ENCODE measurements at places on chromosomes 11 and 22. TPM values are rescaled to one million over a fixed set of nuclear protein-coding genes. Genes with fewer than 3 reads are reported as not detected.

OR52A1 gene
- not detected for total RNA-seq

MAP6 gene
- total RNA-seq = 0.53 TPM

BBOX1 gene
- not detected for total RNA-seq

PRG3 gene
- not detected for total RNA-seq

UPK2 gene
- not detected for total RNA-seq

DNA sequence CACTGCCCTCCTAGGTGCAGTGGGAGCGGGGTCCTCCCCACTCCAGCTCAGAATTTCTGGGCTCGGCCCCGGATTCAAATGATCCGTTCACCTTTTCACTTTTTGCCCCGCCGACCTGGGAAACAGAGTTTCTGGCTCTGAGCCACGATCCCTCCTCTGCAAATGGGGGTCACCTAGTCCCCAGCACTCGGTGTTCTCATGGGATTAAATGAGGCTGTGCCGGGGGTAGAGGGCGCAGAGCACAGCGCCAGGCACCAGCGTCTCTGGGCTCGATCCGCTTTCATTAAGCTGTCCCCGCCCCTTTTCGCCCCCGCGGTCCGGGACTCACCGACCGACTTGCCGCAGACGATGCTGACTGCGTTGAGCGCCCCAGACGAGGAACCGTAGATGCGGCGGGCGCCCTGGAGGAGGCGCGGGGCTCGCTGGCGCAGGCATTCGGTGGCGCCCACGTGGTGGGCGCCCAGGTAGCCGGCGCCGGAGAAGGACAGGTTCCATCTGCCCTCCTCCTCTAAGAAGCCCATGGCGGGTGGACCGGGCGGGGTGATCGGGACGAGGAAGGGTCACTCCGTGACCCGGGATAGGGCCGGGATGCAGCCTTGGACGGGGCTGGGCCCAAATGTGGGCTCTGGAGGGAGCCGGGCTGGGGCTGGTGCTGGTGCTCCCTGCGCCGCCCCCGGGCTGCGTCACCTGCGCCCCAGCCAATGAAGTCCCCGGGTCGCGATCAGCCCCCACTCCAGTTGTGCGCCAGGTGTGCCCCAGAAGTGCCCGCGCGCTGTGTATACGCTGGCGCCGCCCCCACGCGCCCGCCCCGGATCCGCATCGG lies at the start of gene PNPLA5:
Gene PNPLA5, minus strand, starts transcription at position 654 of the 823 bp plus-strand sequence. Its CDS starts 133 bp downstream, at position 521.
- no peak for DNase-seq

DNA sequence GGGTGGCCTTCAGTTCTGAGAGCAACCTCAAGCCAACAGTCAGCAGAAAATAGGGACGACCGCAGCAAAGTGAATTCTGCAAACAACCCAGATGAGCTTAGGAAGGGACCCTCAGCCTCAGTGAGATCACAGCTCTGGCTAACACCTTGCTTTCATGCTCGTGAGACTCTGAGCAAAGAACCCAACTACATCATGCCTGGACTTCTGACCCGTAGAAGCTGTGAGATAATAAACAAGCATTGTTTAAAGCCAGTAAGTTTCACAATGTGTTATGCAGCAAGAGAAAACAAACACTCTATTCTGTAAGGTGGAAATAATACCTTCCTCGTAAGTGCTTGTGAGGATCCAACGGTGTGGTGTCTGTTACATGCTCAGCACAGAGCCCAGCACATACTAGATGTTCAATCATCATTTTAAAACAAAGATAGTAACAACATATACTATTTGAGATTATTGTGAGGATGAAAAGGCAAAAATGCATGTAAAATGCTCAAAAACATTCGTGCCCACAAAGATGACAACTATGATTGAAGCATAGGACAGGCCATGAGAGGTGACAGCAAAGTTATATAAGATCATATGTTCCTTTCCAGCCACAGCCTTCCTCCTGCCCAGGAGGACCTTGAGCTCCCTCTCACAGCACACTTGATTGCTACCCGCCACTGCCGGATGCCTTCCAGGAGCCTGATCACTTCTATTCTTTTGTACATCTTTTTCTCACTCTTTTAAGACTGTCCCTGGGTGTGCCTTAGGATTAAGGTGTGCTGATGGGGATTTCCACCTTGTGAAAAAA lies 433.3 kb downstream of the BUD13 start:
- no peak for DNase-seq

- no peak for DNase-seq
Observed at GRCh38 chr22:46064228-46064965, 85.9 kb upstream of the PPARA start.

GRCh38 chr11:28922386-28922981 lies 814.3 kb downstream of the METTL15 start:
- no peak for DNase-seq

DNA sequence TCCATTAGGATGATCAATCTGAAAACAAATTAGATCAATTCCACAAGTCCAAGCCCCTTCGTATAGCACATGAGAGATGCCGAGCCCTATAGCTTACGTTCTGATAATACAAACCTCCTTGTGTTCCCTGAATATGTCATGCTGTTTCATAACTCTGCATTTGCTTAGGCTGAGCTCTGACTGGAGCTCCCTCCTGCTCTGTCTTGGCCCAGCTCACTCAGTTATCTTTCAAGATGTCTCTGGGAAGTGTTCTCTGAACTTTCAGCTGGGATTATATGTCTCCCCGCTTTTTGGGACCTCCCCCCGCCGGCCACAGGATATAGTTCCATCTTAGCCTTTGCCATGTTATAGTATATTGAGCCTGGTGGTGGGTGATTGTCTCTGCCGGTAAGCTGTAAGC lies 44.0 kb downstream of the FDX1 start:
- no peak for DNase-seq

- no peak for DNase-seq
Observed at GRCh38 chr11:124541204-124541603, 2.2 kb downstream of the OR8B12 start.

DNA sequence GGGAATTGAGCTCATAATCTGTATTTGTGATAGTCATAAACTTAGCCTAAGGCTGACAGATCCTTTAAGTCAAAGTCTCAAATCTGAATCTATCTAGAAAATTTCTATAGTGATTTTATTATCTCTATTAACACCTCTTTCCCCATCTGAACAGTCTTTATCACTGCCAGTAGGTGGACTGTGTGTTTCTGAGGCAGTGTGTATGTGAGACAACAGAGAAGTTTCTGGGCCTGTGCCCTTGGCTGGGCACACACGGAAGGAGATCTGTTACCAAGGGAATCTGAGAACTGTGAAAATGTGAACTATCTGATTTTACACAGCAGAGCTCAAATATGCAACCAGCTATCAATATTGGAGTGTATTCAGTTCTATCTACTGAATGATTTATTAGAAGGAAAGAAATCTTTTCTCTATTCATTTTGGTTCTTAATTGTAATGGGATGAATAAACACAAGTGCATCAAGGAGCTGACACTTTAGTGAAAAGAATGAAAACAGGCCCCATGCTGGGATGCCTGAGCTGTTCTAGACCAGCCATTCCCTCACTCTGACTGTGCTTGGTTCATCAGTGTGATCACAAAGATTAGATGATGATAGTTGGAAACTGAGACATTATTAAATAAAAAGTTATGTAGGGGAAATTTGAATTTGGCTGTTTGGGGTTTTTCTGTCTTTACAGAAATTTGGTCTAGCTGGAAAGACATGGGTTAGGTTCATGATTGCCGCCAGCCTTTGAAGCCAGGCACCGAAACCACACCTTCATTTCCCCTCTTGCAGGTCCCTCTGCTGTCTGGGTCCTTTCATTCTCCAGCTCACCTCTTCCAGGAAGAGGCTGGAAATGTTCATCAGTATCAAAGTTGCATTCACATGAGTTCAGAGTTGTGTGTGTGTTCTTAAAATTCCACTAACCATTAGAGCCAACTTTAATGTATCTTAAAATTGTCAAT lies 68.1 kb downstream of the LIF start:
- no peak for DNase-seq

GRCh38 chr11:124194293-124195188 lies 11.4 kb downstream of the OR10D3 start:
- peak; percentile 68 for DNase-seq

DNA sequence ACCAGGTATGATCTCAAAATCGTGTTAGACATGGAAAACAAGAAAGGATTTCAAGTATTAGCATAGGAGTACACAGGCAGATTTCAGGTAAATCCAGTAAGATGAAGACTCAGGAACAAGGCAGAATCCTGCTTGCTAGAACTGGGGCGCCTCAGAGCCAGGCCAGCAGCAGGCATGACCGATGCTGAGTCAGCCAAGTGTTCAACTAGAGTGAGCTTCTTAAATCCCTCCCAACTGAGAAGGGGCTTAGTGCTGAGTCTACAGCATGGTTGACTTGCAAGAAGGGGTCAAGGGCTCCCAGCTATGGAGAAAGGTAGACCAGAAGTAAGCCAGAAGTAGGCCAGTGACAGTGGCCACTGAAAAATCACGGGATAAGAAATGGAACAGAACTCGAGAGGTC lies 12.4 kb downstream of the GRAP2 start:
- DNase-seq = no peak

DNA sequence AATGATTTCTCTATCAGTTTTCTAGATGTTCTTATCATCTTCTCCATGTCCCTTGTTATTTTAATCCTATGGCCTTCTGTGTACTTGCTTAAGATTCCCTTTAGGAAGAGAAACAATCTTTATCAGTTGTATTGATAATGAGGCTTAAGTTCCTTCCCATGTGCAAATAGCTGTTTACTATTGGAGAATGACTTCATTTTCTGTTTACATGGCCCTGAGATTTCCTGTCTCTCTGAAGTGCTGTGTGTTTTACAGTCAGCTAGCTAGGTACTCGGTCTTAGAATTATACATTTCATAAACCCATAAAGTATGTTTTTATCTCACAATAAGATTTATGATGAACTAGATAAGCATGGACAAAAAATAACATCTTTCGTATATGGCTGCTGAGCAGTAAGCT lies 67.5 kb upstream of the CCDC179 start:
- no peak for DNase-seq

GRCh38 chr22:25069758-25070481 lies 117.4 kb downstream of the KIAA1671 start:
- DNase-seq = peak; percentile 38

GRCh38 chr11:95487391-95487790 lies 256.4 kb upstream of the SESN3 start:
- no peak for DNase-seq

DNA sequence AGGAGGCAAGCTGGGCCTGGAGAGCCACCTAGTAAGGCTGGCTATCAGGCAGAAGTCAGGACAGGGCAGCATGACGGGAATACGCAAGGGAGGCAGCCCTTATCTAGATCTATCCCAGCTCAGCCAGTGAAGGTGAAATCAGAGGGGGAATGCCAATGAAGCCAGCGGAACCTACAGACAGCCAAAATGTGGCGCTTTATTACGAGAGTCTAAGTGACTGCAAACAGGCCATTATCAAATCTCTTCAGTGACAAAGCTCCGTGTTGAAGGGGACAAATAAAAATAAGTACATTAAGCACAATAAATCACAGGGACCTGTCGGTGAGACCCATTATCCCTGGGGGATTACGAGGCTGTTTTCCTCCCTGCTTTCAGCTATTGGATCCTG lies 22.8 kb downstream of the LARGE1 start:
- no peak for DNase-seq

DNA sequence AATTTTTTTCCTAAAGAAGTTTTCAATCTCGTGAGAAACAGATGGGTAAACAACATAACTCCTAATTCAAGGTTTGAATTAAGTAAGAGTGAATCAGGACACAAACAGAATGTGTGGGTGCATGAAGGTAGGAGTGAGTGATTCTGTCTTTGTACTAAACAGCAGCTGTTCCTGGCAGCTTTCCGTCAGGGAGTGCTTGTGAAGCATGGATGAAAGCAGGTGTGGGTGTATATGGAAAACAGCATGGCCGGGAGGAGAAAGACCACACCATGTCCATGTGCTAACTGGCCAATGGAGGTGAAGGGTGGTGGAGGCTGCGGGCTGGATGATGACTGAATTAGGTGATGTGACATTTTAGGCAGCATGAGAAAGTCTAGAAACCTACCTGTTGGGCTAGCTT lies 49.6 kb downstream of the BARX2 start:
- DNase-seq = peak; percentile 11

DNA sequence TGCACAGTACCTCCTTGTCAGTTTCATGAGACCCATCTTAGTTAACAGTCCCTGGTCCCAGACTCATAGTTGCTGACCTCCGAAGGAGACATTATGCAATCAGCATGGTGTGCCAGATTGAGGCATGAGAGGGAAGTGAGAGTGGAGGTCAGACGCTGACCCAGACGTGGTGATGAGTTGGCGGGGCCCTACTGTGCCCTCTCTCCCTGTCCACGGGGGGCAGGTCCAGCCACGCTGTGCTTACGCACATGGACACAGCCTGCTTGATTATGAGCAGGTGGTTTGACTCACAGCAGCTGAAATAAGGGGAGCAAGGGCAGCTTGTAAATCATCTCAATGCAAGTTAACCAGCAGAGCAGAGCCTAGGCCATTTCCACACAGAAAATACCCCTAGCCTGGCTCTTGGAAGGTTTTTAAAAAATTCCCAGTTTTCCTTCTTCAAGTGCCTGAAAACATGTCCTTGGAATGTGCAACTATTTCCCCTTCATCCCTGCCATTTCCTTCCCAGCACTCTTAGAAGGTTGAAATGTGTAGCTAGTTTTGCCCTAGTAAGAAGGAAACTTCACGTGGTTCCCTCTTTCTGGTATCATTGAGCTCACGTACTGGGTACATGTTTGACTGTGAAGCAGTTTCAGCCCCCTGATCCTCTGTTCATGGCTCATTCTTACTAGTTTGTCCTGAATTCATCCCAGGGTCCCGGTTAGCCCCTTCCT lies 122.6 kb upstream of the SORL1-AS1 start:
- DNase-seq = peak; percentile 18

DNA sequence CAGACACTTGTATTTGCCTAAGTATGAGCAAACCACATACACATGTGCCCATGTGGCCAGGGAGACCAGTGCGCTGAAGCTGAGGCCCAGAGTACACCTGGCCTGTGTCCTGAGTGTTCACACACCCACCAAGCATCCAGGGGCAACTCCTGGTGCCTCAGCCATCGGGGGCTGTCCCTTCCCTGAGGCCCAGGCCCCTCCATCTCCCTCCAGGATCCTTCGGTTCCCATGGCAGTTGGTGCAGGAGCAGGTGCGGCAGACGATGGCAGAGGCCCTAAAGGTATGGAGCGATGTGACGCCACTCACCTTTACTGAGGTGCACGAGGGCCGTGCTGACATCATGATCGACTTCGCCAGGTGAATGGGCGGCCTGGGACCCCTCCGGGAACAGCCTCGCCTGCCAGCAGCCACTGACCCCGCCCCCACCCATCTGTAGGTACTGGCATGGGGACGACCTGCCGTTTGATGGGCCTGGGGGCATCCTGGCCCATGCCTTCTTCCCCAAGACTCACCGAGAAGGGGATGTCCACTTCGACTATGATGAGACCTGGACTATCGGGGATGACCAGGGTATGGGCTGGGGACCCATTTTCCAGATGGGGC lies 6.5 kb upstream of the SMARCB1 start:
- no peak for DNase-seq

Measured in SJCRH30 (cell line).